Osteocyte (in vitro differentiated cells): ENCODE measurements at places on chromosomes 11 and 22. TPM values are rescaled to one million over a fixed set of nuclear protein-coding genes. Genes with fewer than 3 reads are reported as not detected.
A peak's percentile ranks its signal among the peaks of the same experiment; 100 is the strongest.

DNA sequence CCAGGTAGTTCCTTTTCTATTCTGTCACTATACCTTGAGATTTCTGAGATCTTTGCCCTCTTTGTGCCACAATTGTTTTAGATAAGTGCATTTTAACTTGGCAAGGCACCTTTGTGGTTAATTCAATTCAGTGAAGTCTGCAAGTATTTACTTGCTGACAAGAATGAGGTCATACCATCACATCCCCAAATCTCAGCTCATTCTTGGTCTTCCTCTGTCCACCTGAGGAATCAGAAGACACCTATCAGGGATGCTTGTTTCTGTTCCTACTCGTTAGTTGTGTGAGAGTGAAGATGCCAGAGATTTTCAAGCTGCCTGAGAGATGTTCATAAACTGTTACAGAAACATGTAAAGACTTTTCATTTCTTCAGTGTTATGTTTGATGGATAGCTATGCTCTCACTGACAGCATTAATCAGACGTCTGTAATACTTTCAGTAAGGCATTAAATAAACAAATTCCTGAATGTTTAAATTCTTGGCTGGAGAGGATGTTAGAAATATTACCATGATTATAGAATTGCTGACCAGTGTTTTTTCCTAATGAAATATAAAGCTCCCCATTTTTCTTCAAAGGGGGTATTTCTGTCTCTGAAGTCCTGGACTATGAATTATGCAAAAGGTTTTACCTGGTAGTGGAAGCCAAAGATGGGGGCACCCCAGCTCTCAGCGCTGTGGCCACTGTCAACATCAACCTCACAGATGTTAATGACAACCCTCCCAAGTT, 135.0 kb upstream of the MTNR1B start:
- no peak overlapping the region for H3K4me3 ChIP-seq
- peaks cover 19% of the 10 kb centered on the region for H3K4me1 ChIP-seq
- no peak overlapping the region for H3K27ac ChIP-seq
- H3K36me3 ChIP-seq = no peaks in the 10 kb centered on the region

The SCGB1A1 gene
- not detected in 2 replicates for total RNA-seq

The ISX gene
- total RNA-seq = not detected in 2 replicates

The SCGB1D2 gene
- not detected in 2 replicates for total RNA-seq

The CALCA gene
- not detected in 2 replicates for total RNA-seq

The TMEM132A gene
- total RNA-seq = 113 and 118 TPM in 2 replicates

DNA sequence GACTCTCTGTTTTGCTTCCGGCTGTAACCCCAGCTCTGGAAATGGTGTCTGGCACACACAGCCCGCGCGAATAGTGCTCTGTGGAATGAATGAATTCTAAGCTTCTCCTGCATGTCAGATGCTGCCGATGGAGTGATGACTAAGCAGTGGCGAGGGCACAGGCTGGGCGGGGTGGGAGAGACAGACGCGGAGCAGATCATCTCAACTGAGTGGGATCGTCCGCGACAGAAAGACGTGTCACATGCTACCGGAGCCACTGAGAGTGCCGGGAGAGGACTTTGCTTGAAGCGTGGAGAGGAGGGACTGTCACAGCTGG, 334.5 kb downstream of the CTTN start:
- H3K27ac ChIP-seq = no peak overlapping the region
- no peaks in the 10 kb centered on the region for H3K4me1 ChIP-seq
- H3K27me3 ChIP-seq = no peaks in the 10 kb centered on the region
- no peak overlapping the region for H3K4me3 ChIP-seq
- no peaks in the 10 kb centered on the region for H3K36me3 ChIP-seq
- DNase-seq = no peak

The FAM180B gene
- total RNA-seq = 0.32 and 0.52 TPM in 2 replicates

DNA sequence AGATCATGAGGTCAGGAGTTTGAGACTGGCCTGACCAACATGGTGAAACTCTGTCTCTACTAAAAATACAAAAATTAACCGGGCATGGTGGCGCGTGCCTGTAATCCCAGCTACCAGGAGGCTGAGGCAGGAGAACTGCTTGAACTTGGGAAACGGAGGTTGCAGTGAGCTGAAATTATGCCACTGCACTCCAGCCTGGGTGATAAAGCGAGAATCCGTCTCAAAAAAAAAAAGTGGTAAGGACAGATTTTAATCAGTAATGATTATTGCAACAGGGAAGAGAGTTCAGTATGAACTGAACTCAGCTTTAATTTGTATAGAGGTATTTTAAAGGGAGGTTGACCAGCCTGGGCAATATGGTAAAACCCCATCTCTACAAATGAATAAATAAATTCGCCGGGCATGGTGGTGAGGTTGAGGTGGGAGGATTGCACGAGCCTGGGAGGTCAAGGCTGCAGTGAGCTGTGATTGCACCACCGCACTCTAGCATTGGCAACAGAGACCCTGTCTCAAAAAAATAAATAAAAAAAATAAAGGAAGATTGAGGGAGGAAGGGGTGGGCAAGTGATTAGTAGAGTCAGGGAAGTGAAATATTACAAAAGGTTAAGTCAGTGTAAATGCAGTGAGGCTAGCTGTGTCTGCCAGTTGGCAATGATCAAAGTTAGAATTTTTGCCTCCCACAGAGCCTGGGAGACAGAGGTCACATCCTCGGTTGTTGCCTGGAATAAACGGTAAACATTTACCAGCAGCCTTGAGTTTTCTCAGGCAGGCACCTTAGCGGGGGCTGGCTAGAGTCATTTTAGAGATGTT, 2.6 kb upstream of the MCM5 start:
- no peak for DNase-seq
- H3K4me3 ChIP-seq = no peak overlapping the region
- no peak overlapping the region for H3K27ac ChIP-seq
- peaks cover 15% of the 10 kb centered on the region for H3K36me3 ChIP-seq
- no peaks in the 10 kb centered on the region for H3K27me3 ChIP-seq

DNA sequence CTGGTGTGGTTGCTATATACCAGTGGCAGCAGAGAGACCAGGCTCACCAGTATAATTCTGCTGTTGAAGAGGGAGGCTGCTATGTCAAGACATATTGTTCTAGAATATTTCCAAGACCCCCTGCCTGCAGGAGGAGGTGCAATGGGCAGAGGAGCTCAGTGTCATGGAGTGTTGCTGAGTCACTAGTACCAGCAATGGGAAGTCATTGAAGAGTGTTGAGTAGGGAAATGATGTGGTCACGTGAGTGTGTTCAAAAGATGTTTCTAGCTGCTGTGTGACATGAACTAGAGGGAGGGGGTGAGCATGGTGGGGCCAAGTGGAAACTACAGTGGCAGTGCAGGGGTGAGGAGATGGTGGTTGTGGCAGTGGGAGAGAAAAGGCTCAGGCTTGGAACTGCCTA, 76.3 kb upstream of the BIRC3 start:
- DNase-seq = no peak
- peaks cover 25% of the 10 kb centered on the region for H3K4me1 ChIP-seq
- no peaks in the 10 kb centered on the region for H3K36me3 ChIP-seq
- no peaks in the 10 kb centered on the region for H3K27me3 ChIP-seq
- H3K27ac ChIP-seq = peak overlapping the region; percentile 54

The CRYBB2 gene
- total RNA-seq = not detected in 2 replicates

The P2RY6 gene
- total RNA-seq = not detected in 2 replicates

The GPR83 gene
- not detected in 2 replicates for total RNA-seq

GRCh38 chr11:126101251-126101929, 38.7 kb upstream of the CDON start:
- H3K27me3 ChIP-seq = peaks cover 6% of the 10 kb centered on the region
- H3K27ac ChIP-seq = peak overlapping the region; percentile 25
- DNase-seq = no peak
- H3K36me3 ChIP-seq = no peaks in the 10 kb centered on the region

DNA sequence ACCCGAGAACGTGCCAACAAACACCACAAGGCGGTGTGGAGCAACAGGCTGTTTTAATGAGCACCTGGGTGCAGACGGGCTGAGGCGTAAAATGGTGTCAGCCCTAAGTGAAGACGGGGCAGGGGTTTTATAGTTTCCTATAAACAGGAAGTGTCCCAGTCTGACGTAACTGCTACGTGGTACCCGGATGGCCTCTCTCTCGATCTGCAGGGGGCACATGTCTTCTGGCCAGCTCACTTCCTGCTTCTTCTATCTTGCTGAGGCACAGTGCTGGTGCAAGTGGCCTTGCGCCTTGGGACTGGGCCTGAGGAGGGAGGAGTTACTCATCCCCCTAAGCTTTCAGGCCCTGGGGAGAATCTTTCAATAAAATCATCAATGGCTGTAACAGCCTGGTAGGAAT, 20.9 kb downstream of the OOSP3 start:
- no peaks in the 10 kb centered on the region for H3K27me3 ChIP-seq
- no peaks in the 10 kb centered on the region for H3K36me3 ChIP-seq
- H3K27ac ChIP-seq = no peak overlapping the region
- H3K4me3 ChIP-seq = no peak overlapping the region
- peaks cover 3% of the 10 kb centered on the region for H3K4me1 ChIP-seq
- no peak for DNase-seq

- H3K4me3 ChIP-seq = no peak overlapping the region
- H3K36me3 ChIP-seq = peaks cover 10% of the 10 kb centered on the region
- H3K27me3 ChIP-seq = no peaks in the 10 kb centered on the region
- H3K27ac ChIP-seq = peak overlapping the region; percentile 97
- DNase-seq = peak; percentile 91
These were observed 20.3 kb downstream of the TEF start for GRCh38 chr22:41401781-41402648.

The DRD4 gene
- total RNA-seq = 1.7 and 1.8 TPM in 2 replicates

DNA sequence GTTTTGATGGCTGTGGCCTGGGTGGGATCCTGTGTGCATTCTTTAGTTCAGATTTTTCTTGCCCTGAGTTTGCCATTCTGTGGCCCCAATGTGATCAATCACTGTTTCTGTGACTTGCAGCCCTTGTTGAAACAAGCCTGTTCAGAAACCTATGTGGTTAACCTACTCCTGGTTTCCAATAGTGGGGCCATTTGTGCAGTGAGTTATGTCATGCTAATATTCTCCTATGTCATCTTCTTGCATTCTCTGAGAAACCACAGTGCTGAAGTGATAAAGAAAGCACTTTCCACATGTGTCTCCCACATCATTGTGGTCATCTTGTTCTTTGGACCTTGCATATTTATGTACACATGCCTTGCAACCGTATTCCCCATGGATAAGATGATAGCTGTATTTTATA, 620 bp downstream of the OR4C16 start:
- no peaks in the 10 kb centered on the region for H3K4me1 ChIP-seq
- H3K27ac ChIP-seq = no peak overlapping the region
- no peaks in the 10 kb centered on the region for H3K36me3 ChIP-seq
- no peak for DNase-seq
- no peak overlapping the region for H3K4me3 ChIP-seq
